Right cardiac atrium (tissue), 5 donors: ENCODE measurements at places on chromosomes 2 and 18. TPM values are rescaled to one million over a fixed set of nuclear protein-coding genes. Genes with fewer than 3 reads are reported as not detected.

The AFF3 gene
- 4.0 TPM for polyA plus RNA-seq

The TUBA4B gene
- polyA plus RNA-seq = not detected

The SLC38A11 gene
- polyA plus RNA-seq = 0.25 TPM

The RAB1A gene
- polyA plus RNA-seq = 157 TPM
